Cortex of kidney (tissue), 1 donor: ENCODE measurements at places on chromosomes 6 and 20.

DNA sequence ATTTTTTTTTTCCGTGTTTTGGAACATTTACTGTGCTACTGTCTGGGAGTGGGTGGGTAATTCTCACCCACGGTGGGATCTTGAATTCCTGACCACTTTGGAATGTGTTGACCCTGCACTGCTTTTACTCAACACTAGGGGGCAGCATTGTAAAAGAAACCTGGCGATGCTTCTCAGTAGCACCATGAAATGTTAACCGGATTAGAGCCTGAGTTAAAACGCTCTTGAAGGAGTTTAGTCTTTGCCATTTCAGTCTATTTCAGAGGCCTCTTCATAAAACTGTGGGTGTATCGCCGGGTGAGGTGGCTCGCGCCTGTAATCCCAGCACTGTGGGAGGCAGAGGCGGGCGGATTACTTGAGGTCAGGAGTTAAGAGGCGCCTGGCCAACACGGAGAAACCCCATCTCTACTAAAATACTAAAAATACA lies 114.4 kb upstream of the PRND start:
- no peak for DNase-seq

GRCh38 chr6:169386411-169387057 lies 132.9 kb upstream of the THBS2 start:
- no peak for DNase-seq

- no peak for DNase-seq
Observed at GRCh38 chr6:35808688-35809087, 3.5 kb downstream of the LHFPL5 start.

DNA sequence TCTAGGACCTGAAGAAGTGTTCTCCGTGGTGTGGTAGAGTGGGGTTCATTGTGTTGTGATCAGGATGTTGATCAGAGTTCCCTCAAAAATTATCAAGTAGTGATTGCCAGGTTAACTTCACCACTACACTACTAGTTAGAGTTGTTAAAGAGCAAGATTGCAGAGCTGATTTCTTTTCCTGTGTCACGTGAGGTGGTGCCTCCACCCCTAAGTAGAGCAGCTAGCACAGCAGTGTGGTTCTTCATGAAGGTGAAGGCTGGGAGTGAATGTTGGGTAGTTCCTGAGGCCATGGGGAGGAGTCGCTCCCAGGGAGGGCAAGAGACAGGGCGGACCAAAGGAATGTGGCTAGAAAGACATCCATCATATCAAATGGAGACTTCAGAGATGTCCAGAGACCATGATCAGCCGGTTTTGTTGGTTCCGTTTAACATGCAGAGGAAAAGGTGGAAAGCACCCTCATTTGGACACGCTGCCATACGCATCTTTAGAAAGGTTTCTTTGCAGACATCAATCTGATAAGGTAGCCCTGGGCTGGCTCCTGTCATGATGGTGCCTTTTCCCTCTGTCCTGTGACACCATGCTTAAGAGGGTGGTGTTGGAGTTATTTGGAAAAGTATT lies 79.2 kb upstream of the IYD start:
- no peak for DNase-seq

DNA sequence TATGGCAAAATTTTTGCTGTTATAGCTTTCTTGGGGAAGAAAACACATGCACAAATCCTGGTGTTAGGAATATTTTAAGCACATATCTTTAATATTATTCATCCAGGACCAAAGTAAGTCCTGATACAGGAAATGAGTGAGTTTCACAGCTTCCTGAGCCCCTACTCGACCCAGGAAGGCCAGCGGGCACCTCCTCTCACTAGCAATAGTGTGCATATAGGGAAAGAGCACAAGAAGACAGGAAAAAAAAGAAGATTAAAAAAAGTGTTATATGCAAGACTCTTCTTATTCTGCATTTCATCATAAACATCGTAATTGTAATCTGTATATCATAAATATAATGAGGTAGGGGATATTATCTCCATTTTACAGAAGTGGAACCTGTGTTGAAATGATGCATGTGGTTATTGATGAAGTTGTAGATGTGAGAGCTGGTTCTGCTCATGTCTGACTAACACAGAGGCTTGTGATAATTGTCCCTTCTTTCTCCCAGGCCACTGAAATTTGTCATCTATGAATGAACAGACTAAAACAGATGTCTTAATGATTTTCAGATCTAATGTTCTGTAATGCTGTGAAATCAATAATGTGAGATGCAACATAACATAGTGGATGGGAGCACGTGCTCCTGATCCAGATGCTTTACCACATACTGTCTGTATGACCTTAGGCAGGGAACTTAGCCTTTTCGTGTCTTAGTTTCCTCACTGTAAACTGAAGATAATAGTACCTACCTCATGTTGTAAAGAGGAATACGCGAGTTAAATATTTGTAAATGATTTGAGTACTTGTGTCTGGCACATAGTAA lies 101.2 kb downstream of the MYO6 start:
- DNase-seq, result no peak

DNA sequence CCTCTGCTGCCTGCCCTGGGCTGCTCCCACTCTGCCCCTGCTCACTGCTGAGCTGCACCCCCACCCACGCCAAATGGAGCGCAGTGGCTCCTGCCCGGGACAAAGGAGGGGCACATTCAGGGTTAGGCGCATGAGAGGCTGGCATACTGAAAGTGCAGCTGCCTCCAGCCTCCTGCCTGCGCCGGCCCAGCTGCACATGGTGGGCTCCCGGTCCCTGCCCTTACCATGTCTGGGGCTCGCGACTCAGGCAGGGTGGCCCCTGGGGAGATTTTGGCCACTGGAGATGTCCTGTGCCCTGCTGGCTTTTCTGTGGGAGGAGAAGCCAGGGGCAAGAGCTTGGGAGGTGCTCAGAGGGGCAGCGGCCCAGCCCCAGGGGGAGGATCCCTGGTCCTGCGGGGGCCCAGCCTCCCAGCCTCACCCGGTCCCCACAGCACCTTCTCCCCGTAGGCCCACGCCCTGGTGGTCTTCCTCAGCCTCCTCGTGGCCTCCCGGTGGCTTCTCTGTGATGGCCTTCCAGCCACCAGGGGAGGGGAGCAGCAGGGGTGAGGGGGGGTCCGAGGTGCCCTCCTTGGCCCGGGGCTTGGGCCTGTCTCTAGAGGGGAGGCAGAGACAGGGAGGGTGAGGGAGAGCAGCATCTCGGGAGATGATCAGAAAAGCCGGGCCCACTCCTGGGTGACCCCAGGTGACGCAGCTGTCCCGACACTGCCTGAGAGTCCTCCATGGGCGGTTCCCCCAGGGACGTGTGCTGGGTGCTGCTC lies 8.4 kb upstream of the CABLES2 start:
- no peak for DNase-seq

DNA sequence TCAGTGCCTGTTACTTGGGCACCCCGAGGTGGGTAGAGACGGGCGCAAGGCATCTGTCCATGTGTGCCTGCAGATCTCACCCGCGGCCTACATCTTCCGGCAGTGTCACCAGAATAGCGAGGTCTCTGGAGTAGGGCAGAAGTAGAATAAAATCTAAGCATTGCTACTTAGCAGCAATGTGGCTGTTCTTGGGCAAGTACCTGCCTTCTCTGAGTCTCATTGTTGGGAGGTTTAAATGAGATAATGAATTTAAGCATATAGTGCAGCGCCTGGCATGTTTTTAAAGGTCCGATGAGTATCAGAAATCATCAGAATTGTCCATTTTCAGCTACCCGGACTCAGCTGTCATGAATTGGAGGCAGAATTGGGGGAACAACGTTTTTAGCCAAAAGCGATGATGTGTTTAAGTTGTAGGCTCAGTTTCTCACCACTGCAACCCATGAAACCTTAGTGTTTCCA lies 800 bp downstream of the ABCC10 start:
- DNase-seq, result no peak

DNA sequence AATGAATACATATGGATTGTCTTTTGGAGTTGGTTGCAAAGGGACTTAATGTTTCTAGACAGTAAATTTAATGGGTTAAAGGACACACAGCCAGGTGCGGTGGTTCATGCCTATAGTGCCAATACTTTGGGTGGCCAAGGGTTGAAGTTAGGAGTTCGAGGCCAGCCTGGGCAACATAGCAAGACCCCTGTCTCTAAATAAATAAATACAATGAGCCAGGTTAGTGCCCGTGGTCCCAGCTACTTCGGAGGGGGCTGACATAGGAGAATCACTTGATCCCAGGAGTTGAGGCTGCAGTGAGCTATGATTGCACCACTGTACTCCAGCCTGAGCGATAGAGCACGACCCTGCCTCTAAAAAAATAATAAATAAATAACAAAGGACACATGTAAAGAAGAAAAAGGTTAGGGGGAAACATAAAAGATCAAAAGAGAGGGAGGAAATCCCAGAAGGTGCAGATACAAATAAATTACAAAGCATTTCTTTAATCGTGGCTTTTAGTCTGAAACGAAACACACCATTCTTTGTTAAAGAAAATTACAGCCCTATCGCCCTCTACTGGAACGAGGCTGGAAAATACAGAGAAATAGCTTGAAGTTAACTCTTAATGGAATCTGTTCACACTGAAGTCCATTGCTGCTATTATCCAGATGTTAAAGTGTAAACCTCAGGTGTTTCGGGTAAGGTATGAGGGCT lies 42.6 kb upstream of the SCML4 start:
- DNase-seq, result no peak

DNA sequence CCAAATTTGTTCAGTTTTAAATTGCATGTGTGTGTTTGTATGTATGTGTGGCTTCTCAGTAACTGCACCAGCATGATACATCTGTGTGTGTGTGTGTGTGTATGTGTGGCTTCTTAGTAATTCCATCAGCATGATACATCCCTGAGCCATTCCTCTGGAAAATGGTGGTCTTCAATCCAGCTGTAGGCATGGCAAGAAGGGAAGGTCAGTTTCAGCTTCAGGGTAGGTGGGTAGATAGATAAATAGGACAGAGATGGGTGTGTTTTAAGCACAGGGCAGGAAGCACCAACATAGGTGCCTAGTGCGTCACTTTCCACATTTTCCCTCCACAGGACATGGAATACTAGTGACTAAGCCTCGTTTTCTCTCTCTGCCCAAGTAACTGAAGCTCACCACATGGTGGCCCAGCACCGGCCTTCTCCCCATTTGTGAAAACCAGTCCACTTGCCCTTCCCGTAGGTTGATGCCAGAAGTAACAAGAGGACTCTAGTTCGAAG lies 82.9 kb downstream of the RPP40 start:
- no peak for DNase-seq

DNA sequence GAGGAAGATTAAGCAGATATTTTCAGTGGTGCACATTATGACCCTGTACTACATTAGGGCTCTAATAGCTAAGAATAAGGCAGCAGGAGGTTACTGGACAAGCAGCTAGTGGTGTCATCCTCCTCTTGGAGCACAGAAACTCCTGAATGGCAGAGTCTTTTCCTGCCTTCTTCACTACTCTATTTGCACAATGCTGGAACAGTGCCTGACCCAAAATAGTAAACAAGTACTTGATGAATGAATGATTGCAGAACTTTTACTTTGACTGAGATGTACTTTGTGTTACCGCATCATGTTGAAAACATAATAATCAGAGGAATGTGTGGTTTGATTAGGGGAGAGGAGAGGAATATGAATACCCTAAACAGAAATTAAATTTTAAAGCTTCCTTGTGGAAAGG lies 30.0 kb upstream of the UST start:
- DNase-seq, result no peak

DNA sequence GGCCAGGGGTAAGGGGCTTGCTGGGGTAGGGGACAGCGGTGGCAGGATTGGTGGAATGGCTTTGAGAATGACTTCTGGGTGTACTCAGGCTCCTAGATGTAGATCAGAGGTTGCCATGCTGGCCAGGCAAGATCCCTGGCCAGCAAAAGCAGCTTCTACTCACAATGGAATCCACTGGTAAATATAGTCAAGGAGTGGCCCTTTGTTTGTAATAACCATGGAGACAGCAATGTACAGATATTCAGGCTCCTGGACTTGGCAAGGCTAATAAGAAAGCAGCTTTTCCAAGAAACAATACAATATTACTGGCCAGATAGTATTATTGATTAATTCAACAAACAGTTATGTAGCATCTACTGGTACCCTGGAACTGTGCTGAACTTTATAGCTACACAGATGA lies 37.9 kb downstream of the CDH26 start:
- DNase-seq, result no peak

DNA sequence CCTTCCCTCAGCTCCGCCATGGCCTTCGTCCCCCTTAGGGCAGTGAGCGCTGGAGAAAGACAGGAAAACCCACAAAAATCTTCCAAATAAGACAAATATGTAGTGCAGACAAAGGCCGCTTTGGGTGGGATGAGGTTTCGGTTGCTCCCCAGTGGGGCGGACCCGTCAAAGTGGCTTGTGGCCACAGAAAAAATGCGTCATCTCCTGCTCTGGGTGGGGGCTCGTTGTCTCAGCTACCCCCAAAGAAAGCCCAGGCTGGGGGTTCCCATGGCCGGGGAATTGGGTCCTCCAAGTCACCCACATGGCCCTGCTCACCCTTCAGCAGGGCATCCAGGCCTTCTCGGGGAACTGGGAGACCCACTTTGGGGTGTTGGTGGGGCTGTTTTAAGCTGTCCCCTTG lies 21.9 kb upstream of the SCUBE3 start:
- no peak for DNase-seq

GRCh38 chr6:158660333-158660754 lies 10.5 kb downstream of the SYTL3 start:
- no peak for DNase-seq

GRCh38 chr6:51949526-51949925 lies 137.9 kb downstream of the PKHD1 start:
- DNase-seq, result no peak

DNA sequence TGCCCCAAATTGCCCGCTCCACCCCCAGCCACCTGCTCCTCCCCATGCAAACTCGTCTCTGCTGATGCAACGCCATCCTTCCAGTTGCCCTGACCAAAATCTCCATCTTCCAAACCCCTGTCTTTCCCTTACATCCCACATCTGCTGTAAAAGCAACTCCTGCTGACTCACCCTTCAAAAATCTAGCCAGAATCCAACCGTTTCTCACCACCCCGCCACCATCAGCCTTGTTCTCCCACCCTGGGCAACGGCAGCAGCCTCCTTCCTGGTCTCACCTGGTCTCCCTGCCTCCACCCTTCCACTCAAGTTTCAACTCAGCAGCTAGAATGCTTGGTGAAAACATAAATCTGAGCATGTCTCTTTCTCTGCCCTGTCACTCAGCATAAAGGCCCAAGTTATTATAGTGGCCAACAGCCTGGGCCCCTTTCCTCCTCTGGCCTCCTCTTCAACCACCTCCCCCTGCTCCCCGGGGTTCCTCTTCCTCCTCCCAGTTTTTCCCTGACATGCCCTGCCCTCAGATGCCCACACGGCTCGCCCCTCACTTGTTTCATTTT lies 7.2 kb upstream of the SYNJ2 start:
- DNase-seq, result no peak

GRCh38 chr6:167839343-167839742 lies 12.6 kb downstream of the AFDN start:
- no peak for DNase-seq

DNA sequence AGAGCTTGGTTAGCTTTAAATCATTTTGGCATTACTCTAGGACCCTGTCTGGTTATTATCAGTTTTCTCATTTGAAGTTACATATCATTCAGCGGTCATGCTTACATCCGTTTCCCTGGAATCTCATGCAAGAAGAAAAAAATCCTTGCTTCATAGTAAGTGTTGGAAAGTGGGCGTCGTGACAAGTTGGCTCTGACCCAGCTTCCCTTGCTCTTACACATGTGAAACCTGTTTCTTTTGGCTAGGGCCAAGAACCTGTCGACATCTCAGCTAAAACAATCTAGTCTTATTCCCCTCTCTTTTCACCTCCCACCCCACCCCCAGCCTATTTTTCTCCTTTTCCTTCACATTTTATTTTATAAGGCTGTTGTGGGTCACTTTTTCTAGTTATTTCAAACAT lies 45.5 kb downstream of the ANKS1A start:
- DNase-seq, result no peak

GRCh38 chr6:21738180-21739094 lies 144.9 kb downstream of the SOX4 start:
- no peak for DNase-seq

GRCh38 chr20:3093861-3094361 lies 9.4 kb upstream of the AVP start:
- no peak for DNase-seq
